Right lobe of liver (tissue), 6 donors: ENCODE measurements at places on chromosomes 7 and 10. TPM values are rescaled to one million over a fixed set of nuclear protein-coding genes. Genes with fewer than 3 reads are reported as not detected.

DNA sequence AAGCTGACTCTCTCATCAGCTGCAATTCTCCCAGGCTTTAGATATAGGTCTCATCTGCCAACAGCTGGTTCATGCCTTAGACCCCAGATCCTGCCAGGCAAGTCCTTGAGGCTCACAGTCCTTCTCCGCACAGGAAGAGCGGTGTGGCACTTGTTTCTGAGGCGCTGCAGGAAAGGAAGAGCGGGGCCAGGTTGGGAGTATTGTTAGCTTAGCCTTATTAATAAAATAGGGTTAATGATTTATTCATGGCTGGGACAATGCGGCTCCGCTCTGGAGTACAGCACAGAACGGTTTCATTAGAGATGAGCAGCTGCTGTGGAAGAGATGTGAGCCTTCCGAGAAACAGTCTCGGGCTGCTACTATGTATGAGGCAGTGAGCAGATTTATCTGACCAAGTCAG lies 78.1 kb downstream of the FZD1 start:
- no peak overlapping the region for H3K27ac ChIP-seq
- H3K4me1 ChIP-seq = no peaks in the 10 kb centered on the region
- DNase-seq = no peak
- no peaks in the 10 kb centered on the region for H3K36me3 ChIP-seq

GRCh38 chr7:137774793-137775201 lies 72.0 kb downstream of the DGKI start:
- H3K27ac ChIP-seq = no peak overlapping the region
- no peak overlapping the region for H3K4me3 ChIP-seq
- no peak for DNase-seq
- H3K36me3 ChIP-seq = no peaks in the 10 kb centered on the region
- H3K27me3 ChIP-seq = no peaks in the 10 kb centered on the region

- no peaks in the 10 kb centered on the region for H3K4me1 ChIP-seq
- no peak overlapping the region for H3K27ac ChIP-seq
- no peaks in the 10 kb centered on the region for H3K36me3 ChIP-seq
- DNase-seq = no peak
Observed at GRCh38 chr10:132912713-132913558, 29.4 kb downstream of the CFAP46 start.

- H3K36me3 ChIP-seq = no peaks in the 10 kb centered on the region
- H3K4me3 ChIP-seq = no peak overlapping the region
- DNase-seq = no peak
- H3K27ac ChIP-seq = no peak overlapping the region
Observed at GRCh38 chr7:125032943-125033342, 103.3 kb upstream of the POT1 start.

DNA sequence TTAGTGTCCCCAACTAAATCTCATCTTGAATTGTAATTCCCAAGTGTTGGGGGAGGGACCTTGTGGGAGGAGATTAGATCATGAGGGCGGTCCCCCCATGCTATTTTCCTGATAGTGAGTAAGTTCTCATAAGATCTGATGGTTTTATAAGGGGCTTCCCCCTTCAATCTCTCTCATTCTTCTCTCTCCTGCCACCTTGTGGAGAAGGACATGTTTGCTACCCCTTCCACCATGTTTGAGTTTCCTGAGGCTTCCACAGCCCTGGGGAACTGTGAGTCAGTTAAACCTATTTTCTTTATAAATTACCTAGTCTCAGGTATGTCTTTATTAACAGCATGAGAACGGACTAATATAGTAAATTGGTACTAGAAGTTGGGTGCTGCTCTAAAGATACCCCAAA lies 365.6 kb downstream of the ANKRD7 start:
- H3K4me3 ChIP-seq = no peak overlapping the region
- no peak overlapping the region for H3K27ac ChIP-seq
- DNase-seq = no peak
- no peaks in the 10 kb centered on the region for H3K4me1 ChIP-seq

DNA sequence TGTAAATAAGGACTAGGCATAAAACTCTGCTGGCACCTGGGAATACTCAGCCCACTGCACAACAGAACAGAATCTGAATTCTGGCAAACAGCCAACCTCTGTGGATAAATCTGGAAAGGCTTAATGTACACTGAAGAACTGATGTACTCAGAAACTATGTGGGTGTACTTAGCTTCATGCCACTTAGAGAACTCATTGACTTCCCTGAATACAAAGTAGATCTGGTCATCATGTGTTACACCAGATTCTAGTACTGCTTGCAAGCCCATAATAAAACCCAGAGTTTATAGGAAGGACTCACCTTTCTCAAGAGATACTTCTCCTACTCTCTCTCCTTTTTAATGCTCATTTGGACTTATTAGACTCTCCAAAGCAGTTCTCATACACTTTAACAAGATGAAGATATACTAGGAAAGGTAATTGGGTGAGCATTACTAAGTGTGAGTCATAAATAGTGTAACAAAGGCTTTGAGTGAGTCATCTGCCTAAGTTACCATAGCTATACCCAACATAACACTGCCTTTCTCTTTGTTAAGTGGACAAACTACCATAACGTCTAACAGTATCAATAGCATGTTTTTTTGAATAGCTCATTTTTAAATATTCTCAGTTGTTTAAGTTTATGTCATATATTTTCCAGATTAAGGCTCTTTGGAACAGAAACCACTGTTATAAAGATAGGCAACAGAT lies 309.1 kb downstream of the MDFIC start:
- no peak for DNase-seq
- no peak overlapping the region for H3K27ac ChIP-seq
- H3K36me3 ChIP-seq = no peaks in the 10 kb centered on the region
- no peak overlapping the region for H3K4me3 ChIP-seq
- no peaks in the 10 kb centered on the region for H3K27me3 ChIP-seq

CPA1 gene
- total RNA-seq = not detected

NKX2-3 gene
- not detected for total RNA-seq

PILRA gene
- total RNA-seq = 1.4 TPM
